WERI-Rb-1 (cell line): ENCODE measurements at places on chromosomes 13 and 19.
A peak's percentile ranks its signal among the peaks of the same experiment; 100 is the strongest.

- DNase-seq = peak; percentile 41
Observed at GRCh38 chr13:101945435-101945834, 456.4 kb downstream of the FGF14 start.

DNA sequence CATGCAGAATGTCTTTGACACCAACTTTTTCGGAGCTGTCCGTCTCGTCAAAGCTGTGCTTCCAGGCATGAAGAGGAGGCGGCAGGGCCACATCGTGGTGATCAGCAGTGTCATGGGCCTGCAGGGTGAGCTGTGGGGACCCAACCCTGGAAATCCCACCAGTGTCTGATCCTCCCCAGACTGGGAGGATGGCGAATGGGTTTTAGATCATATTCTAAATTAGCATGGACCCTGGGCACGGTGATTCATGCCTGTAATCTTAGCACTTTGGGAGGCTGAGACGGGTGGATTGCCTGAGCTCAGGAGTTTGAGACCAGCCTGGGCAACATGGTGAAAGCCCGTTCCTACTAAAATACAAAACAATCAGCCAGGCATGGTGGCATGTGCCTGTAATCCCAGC is 5.5 kb downstream of the RDH8 start:
- no peak for DNase-seq

- DNase-seq = peak; percentile 98
Observed at GRCh38 chr19:16495982-16496612, at the start of the genes C19orf44 and CALR3. Gene C19orf44, plus strand, starts transcription at chr19:16496394. Its CDS starts 4,399 bp downstream, at chr19:16500793. Gene CALR3, minus strand, starts transcription at chr19:16496167. Its CDS starts 38 bp downstream, at chr19:16496129.

- no peak for DNase-seq
Observed at GRCh38 chr13:46726347-46726746, 70.6 kb downstream of the ESD start.
